Kidney epithelial cell (primary cell): ENCODE measurements at places on chromosomes 12 and 14. TPM values are rescaled to one million over a fixed set of nuclear protein-coding genes. Genes with fewer than 3 reads are reported as not detected.

The TC2N gene
- total RNA-seq = 8.5 and 9.6 TPM in 2 replicates

The SAMD15 gene
- 1.9 and 15.5 TPM in 2 replicates for total RNA-seq

The HDAC7 gene
- 52.1 and 62.2 TPM in 2 replicates for total RNA-seq

The PRKAB1 gene
- total RNA-seq = 28.9 and 36.6 TPM in 2 replicates

The DDX54 gene
- total RNA-seq = 73.9 and 77.6 TPM in 2 replicates

The TSHR gene
- total RNA-seq = not detected in 2 replicates

The TSPAN19 gene
- 0.92 TPM in 1 of 2 replicates, not detected in the other for total RNA-seq

The MMP14 gene
- total RNA-seq = 650 and 669 TPM in 2 replicates

The CACNA2D4 gene
- total RNA-seq = 0.58 and 3.2 TPM in 2 replicates

The TMCC3 gene
- total RNA-seq = 22.8 and 24.1 TPM in 2 replicates

The EGLN3 gene
- total RNA-seq = 1.6 TPM in 2 replicates

The KLRC3 gene
- total RNA-seq = not detected in 2 replicates

The TWF1 gene
- total RNA-seq = 132 and 137 TPM in 2 replicates

The A2ML1 gene
- total RNA-seq = 0.07 and 3.1 TPM in 2 replicates

The SLC8A3 gene
- total RNA-seq = 0.08 TPM in 1 of 2 replicates, not detected in the other

The C14orf132 gene
- total RNA-seq = 5.6 and 8.4 TPM in 2 replicates

The PTPN6 gene
- total RNA-seq = 17.0 and 31.3 TPM in 2 replicates

The ENDOU gene
- total RNA-seq = not detected in 2 replicates

The ACOT6 gene
- not detected in 2 replicates for total RNA-seq

The RNASE3 gene
- total RNA-seq = not detected in 2 replicates

The SPIC gene
- not detected in 2 replicates for total RNA-seq

The DIO3 gene
- total RNA-seq = 0.13 and 0.27 TPM in 2 replicates

The EPYC gene
- not detected in 2 replicates for total RNA-seq

The NOXRED1 gene
- 0.04 and 0.82 TPM in 2 replicates for total RNA-seq

The RASAL1 gene
- 1.1 and 1.8 TPM in 2 replicates for total RNA-seq

The SERPINA9 gene
- total RNA-seq = not detected in 2 replicates

The SMOC1 gene
- 1.4 and 2.7 TPM in 2 replicates for total RNA-seq

The ERO1A gene
- 82.7 and 94.5 TPM in 2 replicates for total RNA-seq

The BMP4 gene
- 2.7 and 3.1 TPM in 2 replicates for total RNA-seq

The TPH2 gene
- not detected in 2 replicates for total RNA-seq

The CLEC2A gene
- not detected in 2 replicates for total RNA-seq

The HRK gene
- 3.5 TPM in 2 replicates for total RNA-seq

The SELPLG gene
- 0.34 and 0.42 TPM in 2 replicates for total RNA-seq

The TMEM229B gene
- total RNA-seq = 0.21 and 0.41 TPM in 2 replicates

The SLC2A13 gene
- 5.0 and 6.8 TPM in 2 replicates for total RNA-seq

The GNB3 gene
- total RNA-seq = 0.34 and 0.38 TPM in 2 replicates

The COX8C gene
- not detected in 2 replicates for total RNA-seq

The SRRM4 gene
- total RNA-seq = 0.27 and 0.42 TPM in 2 replicates

The PLEKHD1 gene
- total RNA-seq = 0.41 and 0.84 TPM in 2 replicates

The RAB3IP gene
- total RNA-seq = 57.1 and 83.7 TPM in 2 replicates

The FOXN4 gene
- not detected in 2 replicates for total RNA-seq

The WNT5B gene
- total RNA-seq = 26.4 and 28.5 TPM in 2 replicates
